ENCODE measurements at places on chromosomes 2 and 18.

DNA sequence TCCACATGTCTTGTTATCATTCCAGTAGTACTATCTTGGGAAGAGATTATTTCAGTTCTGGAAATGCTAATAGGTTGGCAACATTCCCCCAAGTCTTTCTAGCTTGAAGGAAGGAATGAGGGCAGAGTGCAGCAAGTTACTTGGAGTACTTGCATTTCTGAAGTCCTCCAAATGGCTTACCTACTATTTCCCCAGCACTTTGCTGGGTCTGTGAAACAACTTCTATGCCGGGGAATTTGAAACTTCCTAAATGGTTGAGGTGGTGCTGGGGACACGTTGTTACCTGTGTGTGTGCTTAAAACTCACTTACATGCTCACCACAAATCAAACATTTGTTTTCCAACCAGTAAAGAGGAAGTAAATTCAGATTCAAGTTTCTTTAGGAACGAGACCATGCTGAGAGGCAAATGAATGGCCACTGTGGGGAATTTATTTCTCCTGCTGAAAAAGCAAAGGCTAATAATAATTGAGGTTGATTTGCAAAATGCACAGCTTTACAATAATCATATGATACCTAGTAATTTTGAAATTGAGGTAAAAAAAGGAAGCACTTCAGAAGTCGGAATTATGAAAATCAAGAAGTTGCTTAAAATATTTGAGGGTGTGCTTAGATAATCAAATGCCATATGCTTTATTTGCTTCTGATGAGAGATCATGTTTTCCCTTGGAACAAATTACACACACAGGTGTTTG, 1167.7 kb upstream of the ZEB2 start:
- no peak for DNase-seq

- DNase-seq = no peak
These were observed 12.2 kb downstream of the GREB1 start for GRCh38 chr2:11546072-11546471.

GRCh38 chr2:146241023-146241422, 1603.8 kb upstream of the ACVR2A start:
- no peak for DNase-seq

DNA sequence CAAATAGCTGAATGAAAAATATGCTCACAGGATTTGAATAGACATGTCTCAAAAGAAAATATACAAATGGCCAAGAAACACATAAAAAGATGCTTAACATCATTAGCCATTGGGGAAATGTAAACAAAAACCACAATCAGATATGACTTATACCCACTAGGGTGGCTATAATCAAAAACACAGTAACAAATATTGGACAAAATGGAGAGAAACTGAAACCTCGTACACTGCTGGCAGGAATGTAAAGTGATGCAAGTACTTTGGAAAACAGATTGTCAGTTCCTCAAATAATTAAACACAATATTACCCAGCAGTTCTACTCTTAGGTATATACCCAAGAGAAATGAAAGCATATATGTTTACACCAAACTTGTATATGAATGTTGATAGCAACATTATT, 213.0 kb downstream of the PHLPP1 start:
- no peak for DNase-seq

GRCh38 chr18:39834636-39835035, 2120.4 kb upstream of the PIK3C3 start:
- DNase-seq = no peak

DNA sequence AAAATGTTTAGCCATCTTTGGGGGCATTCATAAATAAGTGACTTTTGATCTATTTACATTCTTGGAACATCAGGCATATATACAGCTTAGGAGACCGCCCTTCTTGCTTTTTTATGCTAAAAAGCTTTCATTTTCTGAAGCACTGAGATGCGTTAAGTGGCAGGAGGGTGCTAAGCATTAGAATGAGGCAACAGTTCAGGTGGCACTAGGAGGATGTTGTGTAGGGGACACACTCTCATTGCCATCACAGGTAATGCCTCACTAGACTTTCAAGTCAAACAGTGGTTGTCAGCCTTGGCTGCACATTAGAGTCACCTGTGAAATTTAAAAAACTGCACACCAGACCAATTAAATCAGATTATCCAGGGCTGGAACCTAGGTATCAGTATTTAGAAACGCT, 39.1 kb downstream of the EHBP1 start:
- DNase-seq = no peak

- no peak for DNase-seq
These were observed 29.6 kb downstream of the RBMS1 start for GRCh38 chr2:160464017-160464416.

DNA sequence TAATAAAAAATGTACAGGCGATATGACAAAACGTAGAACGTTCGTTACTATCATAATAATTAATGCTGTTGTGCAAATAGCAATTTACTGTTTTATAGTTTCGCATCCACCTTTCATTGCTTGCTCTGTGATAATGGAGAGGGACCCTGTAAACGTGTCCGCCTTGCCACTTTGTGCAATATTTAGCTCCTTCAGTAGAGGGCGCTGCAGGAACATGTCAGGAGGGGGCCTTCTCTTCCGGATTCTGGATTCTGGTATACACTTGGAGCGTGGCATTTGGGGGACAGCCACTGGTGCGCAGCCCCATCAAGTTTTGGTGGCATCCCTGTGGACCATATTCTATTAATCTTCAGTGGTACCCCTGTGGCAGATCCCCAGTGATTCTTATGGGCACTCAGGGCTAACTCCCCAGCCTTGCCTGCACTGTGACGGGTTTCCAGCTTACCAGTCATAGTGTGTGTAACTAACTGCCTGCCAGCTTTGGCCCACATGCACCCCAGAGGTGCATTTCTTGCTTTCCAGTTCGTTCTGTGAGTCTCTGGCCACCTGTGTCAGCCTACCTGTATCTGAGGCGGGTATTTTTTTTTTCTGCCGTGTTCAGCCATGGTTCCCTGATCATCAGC, 140.3 kb downstream of the CYRIA start:
- no peak for DNase-seq

- no peak for DNase-seq
These were observed 427.3 kb downstream of the TSN start for GRCh38 chr2:122182616-122183355.

GRCh38 chr18:63320123-63320974, 780 bp upstream of the BCL2 start:
- peak; percentile 90 for DNase-seq

DNA sequence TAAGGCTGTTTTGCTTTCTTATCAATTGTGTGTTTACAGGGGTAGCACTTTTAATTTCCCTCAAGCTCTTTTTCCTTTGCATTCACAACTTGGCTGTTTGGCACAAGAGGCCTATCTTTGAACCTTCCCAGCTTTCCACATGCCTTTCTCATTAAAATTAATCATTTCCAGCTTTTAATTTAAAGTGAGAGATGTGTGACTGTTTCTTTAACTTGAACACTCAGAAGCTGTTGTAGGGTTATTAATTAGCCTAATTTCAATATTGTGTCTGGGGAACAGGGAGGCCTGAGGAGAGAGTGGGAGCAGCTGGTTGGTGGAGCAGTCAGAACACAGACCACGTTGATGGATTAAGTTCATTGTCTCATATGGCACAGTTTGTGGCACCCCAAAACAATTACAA, 4.7 kb downstream of the ASB1 start:
- DNase-seq = no peak

DNA sequence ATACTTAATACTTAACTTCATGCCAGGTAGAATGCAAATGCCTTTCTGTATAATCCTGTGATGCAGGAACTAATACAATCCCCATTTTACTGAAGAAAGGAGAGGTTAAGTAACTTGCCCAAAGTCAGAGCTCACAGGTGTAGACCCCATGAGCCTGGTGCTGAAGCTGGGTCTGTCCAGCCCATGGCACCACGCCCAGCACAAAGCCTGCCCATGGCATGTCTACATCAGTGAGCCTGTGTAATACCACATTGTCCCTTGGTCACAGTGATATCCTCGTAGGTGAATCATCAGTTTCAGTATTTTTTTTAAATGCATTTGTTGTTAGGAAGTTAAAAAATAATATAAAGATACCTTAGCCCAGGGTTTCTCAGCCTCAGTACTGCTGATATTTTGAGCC, 69.9 kb upstream of the MCFD2 start:
- no peak for DNase-seq

GRCh38 chr2:10166676-10167292, 44.2 kb downstream of the RRM2 start:
- no peak for DNase-seq

DNA sequence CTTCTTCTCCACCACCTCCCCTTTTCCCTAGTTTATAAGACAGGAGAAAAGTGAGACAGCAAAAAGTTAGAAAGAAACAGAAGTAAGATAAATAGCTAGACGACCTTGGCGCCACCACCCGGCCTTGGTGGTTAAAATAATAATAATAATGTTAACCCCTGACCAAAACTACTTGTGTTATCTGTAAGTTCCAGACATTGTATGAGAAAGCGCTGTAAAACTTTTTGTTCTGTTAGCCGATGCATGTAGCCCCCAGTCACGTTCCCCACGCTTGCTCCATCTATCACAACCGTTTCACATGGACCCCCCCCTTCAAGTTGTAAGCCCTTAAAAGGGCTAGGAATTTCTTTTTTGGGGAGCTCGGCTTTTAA, 1.5 kb upstream of the BUB1 start:
- DNase-seq = peak; percentile 64
